Spleen (tissue), 13 donors: ENCODE measurements at places on chromosomes 12 and 14. TPM values are rescaled to one million over a fixed set of nuclear protein-coding genes. Genes with fewer than 3 reads are reported as not detected.

Gene NANOG
- total RNA-seq: 0.09 TPM

Gene BHLHE41
- 23.1 TPM for total RNA-seq

Gene CCDC198
- not detected for total RNA-seq

Gene PPFIA2
- 0.92 TPM for total RNA-seq

Gene MEG3
- 86.5 TPM for total RNA-seq

Gene RHOF
- total RNA-seq: 52.7 TPM

GRCh38 chr12:56601503-56601902 is 28.6 kb downstream of the BAZ2A start:
- DNase-seq: no peak

DNA sequence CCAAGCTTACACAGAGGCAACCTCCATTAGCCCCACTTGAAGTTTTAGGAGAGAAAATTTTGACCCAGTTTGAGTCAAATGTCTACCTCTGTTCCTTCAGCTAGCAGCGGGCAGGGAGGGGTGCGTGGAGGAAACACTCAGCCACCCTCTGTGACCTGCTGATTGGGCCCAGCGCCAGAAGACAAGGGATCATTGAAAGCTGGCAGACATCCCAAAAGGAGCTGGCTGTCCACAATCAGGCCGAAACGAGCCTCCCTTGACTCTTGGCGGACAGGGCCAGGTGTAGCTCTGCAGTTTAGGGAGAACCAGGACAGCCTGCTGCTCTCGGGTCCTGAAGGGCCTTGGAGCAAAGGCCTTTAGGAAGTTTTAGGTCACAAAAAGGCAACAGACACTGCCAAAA is 41.3 kb downstream of the CD9 start:
- no peak for DNase-seq

- no peak for DNase-seq
These were observed 38.6 kb downstream of the GRIN2B start for GRCh38 chr12:13942826-13943225.

DNA sequence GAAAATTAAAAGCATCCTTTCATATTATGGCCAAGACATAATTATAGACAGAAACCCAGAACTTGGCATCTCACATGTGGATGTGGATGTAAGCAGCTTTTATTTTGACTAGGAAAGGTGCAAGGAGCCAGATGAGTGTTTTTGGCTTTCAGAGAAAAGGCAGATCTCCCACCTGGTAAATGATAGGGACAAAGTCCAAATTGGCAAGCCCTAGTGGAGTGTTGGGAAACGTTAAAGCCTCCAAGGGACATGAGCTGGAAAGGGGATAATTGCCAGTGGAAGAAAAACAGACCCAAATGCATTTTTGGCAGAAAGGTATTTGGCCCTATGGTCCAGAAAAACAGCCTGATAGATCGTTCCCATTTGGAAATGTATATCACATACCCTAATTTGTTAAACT is 60.1 kb downstream of the KLHL28 start:
- DNase-seq: no peak

GRCh38 chr14:59707778-59708561 is 131.4 kb upstream of the CCDC175 start:
- no peak for DNase-seq

GRCh38 chr14:39406560-39406959 is 25.7 kb downstream of the FBXO33 start:
- DNase-seq: no peak

- DNase-seq: peak; percentile 95
These were observed at the start of gene TOMM20L for GRCh38 chr14:58395812-58396788. TSS of gene TOMM20L (plus strand) at chr14:58395930. CDS start at chr14:58395958, 28 bp downstream.

- DNase-seq: no peak
These were observed 72.4 kb upstream of the SSTR1 start for GRCh38 chr14:38135106-38135867.

DNA sequence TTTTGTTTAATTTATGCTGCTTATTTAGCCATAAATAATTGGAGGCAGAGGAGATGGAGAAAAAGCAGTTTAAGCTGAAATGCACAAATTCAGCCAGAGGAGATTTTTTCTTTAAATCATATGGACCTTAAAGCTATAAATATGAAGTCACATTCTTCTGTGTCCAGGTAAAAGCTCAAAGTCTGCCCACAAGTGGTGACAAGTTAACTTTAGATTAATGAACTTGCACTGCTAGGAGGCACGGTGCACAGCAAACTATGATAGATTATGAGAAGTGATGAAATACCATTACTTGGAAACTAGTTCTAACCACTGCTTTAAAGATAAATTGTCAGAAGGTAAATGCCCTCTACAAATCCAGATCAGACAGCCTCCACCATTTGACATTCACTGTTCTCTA is 69.0 kb downstream of the IFT81 start:
- DNase-seq: no peak

GRCh38 chr12:51217133-51217967 is 512 bp downstream of the POU6F1 start:
- DNase-seq: peak; percentile 90
